Activated CD4-positive, alpha-beta T cell treated with anti-CD3 and anti-CD28 coated beads, Interleukin-2, amount 10 ng/mL, durations not matched to agents 24 days and 14 days (primary cell): ENCODE measurements at places on chromosomes 13 and 19. TPM values are rescaled to one million over a fixed set of nuclear protein-coding genes. Genes with fewer than 3 reads are reported as not detected.

The SPTBN4 gene
- 0.36 and 0.51 TPM in 2 replicates for total RNA-seq

The KLK15 gene
- not detected in 2 replicates for total RNA-seq

The ZNF229 gene
- 0.05 TPM in 1 of 2 replicates, not detected in the other for total RNA-seq

The APOC1 gene
- 1.8 and 2.1 TPM in 2 replicates for total RNA-seq

The CLC gene
- total RNA-seq = 1.7 and 2.1 TPM in 2 replicates

The SELENOV gene
- not detected in 2 replicates for total RNA-seq

The ETHE1 gene
- 59.3 and 59.7 TPM in 2 replicates for total RNA-seq

The RGS9BP gene
- total RNA-seq = 0.14 and 0.21 TPM in 2 replicates
